ENCODE measurements at places on chromosomes 4 and X.
A peak's percentile ranks its signal among the peaks of the same experiment; 100 is the strongest.

- DNase-seq = no peak
These were observed 248.2 kb downstream of the PARM1 start for GRCh38 chr4:75180790-75181776.

DNA sequence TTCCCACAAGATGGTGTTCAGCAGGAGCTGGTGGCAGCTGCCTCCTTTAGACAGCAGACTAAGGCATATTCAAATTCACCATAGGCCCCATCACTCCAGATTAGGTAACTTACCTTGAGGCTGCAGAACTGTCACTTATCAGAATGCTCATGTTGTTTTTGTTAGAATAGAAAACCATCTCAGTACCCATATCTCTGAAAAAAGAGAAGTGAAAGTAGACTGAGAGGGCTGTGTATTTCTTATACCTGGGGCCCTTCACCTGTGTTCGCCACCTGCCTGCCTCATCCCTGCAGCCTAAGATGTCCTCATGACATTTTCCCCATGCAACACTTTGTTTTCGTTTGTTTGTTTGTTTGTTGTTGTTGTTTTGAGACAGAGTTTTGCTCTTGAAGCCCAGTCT is 32.9 kb upstream of the SPRY1 start:
- no peak for DNase-seq

DNA sequence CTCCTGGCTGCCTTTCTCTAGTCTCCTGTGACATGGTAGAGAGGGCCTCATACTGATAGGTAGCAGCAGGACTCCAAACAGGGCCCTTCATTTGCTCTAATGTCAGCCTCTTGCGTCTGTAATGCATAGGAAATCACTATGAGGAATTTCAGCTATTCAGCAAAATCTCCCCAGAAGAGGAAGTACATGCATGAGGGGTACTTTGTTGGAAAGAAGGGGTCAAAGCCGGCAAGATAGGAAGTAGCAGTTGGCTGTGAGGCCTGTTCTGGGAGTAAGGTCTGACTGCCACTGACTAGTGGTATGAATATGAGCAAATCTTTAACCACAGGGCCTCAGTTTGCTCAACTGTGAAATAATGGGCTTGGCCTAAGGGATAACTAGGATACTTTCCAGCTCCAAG is 283.2 kb downstream of the ARHGAP10 start:
- DNase-seq = no peak

GRCh38 chr4:102594000-102594399 is 92.8 kb downstream of the NFKB1 start:
- DNase-seq = no peak

GRCh38 chr4:16043642-16044498 is 40.0 kb downstream of the PROM1 start:
- peak; percentile 38 for DNase-seq

- DNase-seq = no peak
These were observed 379.3 kb upstream of the TENM3 start for GRCh38 chr4:181863856-181864255.

GRCh38 chrX:148672517-148672916 is 172.1 kb downstream of the AFF2 start:
- no peak for DNase-seq

GRCh38 chr4:11801466-11802446 is 373.1 kb upstream of the HS3ST1 start:
- peak; percentile 20 for DNase-seq

- DNase-seq = no peak
These were observed 238.2 kb upstream of the MAD2L1 start for GRCh38 chr4:120304801-120305200.
